ENCODE measurements at places on chromosomes 3 and 15.

DNA sequence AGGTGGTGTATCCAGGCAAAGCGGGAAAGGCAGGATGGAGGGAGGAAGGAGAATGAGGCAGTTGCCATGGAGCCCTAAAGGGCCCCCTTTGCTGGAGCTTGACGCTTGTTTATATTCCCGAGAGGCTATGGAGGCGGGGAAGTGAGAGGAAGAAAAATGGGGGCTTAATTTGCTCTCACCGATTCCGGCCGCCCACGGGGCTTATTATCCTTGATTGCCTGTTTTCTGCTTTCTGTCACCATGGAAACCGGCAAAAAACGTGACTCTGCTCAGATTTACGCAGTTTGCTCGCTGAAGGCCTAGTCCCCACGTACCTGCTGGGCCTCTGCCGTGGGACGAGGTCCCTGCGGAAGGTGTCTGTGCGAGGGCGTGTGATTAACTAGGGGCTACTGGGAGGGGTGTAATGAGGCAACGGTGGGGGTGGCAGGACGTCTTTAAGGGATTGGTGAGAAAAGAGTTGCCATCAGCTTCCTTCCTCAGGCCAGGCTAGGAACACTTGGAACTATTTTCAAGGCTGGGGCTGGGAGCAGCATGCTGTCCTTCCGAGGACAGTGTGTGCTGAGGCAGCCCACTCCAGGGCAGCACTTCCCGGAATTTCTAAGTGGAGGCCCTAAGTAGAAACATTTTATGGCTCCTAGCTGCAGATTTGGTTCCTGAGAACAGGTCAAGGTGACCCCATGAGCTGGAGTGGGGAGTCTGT is 110.8 kb upstream of the NDN start:
- no peak for DNase-seq

DNA sequence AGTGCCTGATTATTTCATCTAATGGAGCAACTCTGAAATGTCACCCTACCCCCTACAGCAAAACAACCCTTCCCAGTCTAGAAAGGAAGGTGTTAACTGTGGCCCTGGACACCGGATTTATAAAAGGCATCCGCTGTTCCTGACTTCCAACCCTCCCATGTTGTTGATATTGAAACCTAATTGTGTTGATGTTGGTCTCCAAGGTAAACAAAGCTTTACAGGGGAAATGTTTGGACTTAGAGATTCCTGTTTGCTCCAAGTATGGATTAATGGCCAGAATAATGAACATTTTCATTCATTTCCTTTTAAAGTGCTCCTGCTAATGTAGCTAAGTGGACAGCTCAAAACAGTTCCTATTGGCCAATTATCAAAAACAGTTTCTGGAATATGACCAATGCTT is 19.4 kb upstream of the LMCD1 start:
- DNase-seq = no peak

- no peak for DNase-seq
Measured at GRCh38 chr3:48826451-48826850, 21.2 kb downstream of the PRKAR2A start.

DNA sequence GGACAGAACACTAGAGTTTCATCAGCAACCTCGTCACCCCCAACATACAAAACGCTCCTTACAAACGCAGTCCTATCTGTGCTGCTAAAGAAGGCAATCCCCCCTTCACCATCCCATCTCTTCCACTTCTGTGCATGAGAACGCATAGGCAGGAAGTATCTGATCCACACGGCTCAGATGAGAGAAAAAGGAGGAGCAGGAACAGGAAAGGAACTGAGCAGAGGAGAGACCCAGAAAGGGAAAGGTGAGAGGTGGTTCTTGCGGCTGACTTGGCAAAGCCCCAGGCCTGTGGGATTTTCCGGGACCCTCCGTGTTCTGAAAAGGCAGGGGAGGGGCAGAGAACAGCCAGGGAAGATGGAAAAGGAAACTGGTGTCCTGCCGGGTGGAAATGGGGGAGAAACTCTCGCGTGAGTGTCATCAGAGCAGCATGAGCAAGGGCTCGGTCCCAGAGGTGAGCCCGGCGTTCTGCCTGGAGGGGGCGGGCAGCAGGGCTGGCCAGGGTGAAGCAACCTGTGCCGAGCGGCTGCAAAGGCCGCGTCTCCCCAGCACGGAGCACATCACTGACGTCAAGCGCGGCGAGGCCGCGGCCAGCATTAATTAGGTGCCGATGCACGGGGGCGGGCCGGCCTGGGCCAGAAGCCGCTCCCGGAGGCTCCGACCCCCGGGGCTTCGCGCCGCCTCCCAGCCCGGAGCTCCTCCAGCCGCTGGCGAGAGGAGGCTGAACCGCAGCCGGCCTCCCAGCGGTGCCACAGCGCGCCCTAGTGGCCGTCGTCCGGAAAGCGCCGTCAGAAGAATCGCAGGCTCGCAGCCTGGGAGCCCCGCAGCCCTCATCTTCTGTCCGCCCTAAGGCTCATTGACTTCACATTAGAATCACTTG is 35.8 kb downstream of the CPN2 start:
- DNase-seq = peak; percentile 90

- DNase-seq = peak; percentile 15
Measured at GRCh38 chr15:99073008-99073717, 31.7 kb upstream of the SYNM start.

DNA sequence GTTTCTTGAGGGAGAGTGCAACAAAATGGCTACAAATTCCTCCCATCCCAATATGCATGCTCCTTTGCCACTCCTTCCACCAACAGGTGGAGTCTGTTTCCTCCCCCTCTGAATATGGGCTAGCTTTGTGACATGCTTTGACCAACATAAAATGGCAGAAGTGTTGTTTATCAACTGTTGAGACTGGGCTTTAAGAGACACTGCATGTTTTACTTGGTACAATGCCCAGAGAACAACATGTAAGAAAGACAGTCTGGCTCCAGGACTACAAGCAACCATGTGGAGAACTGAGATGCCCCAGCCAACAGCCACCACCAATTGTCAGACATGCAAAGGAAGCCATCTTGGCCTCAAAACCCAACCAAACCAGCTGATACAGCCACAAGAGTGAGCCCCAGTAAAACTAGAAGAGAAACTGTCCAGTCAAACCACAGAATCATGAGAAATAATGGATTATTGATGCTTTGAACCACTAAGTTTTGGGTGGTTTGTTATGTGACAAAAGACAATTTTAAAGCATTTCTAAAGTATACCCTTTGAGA is 40.5 kb downstream of the NUDT16 start:
- DNase-seq = no peak

GRCh38 chr3:125212091-125212508 is 448 bp downstream of the SLC12A8 start:
- no peak for DNase-seq

DNA sequence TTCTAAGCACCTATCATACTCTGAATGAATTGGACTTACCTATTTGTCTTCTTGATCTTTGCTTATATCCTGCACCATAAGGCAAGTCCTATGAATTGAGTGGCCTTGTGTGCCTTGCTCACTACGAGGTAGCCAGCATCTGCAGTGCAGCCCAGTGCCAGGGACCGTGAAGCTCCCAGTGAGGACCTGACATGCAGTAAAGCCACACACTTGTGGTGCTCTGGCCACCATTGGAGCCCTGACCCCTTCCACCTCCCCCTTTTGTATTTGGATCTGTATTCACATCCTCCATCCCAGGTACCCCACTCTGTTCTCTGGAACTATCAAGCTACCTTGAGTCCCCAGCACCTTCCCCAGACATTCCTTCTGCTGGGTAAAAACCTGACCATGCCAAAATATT is 52.1 kb downstream of the BSN start:
- DNase-seq = no peak

GRCh38 chr15:87761736-87762509 is 494.6 kb downstream of the NTRK3 start:
- DNase-seq = no peak

Measured in activated CD4-positive, CD25-positive, alpha-beta regulatory T cell treated with anti-CD3 and anti-CD28 coated beads, Interleukin-2, amount 50 U/mL, for 72 hours (primary cell).